ENCODE measurements at places on chromosomes 3 and 15.

DNA sequence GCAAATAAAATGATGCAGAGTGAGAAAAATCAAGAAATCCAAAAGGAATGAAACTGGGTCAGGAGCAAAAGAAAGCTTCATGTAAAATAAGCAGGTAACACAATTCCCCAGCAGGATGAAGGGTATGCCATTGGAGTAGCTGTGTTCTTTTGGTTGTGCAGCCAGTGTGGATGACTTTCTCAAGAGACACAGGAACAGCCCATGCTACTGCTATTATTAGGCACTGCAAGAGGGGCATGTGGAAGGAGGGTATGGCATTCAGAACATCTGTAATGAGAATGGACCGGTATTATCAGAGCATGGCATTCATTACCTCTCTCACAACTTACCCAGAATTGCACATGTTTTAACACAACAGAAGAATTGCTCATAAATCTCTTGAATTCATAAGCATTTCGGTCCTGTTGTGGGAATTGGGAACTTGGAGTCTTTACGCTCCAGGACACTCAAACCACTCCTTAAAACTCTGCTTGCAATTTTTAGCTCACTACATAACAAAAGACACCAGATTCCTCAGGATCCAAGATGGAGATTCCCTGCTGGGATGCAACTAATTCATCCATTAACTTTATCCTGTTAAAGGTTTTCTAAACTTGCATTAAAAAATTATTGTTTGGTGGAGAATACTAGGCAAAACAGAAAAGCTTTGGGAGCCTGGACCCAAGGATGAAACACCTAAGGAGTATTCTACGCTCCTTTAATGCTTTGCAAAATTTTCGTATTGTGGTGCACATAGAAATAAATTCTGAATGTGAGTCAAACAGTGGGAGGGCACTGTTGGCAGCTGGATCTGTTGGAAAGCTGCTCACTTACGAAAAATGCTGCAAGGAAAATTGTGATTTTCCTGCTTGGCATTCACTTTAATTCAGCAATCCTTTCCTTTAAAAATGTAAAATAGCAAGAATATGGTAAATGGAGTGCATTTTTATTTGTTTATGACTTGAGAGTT is 34.6 kb upstream of the CDIN1 start:
- DNase-seq = no peak

GRCh38 chr3:143793971-143794370 is 54.3 kb downstream of the SLC9A9 start:
- DNase-seq = no peak

- peak; percentile 24 for DNase-seq
Measured at GRCh38 chr3:72004749-72005292, 219.9 kb upstream of the PROK2 start.

DNA sequence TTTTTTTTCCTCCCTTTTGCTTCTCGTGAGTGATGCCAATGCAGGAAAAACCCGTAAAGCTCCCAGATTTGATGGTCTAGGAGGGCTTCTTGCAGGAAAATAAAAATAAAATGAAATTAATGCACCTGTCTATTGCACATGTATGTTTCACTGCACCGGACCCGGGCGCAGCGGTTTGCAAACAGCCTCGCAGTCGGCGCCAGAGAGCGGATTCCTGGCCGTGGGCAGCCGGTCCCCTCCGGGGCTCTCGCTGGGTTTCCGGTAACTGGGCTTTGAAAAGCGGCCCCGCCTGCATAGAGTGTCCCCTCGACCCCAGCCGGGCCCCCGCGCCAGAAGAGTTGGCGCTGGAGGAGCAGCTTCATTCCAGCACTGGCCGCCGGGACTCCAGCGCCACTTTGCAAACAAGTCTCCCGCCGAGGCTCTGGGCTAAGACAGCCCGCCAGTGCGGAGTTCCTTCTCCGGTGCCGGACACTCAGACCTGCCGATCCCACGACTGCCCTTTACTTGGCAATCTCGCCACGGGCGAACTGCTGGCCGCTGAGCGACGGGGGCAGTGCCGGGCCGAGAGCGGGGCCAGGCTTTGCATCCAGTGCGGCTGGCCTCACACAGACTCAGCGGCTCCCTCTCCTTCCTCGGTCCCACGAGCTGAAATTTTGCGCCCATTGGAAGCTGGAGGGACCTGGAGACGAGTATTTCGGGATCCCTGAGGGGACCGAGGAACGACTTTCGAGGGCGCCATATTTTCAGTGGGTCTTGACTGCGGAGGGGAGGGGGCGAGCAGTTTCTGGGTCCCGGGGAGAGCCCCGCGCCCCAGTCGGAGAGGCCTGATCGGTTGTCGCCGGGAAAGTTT is 225.9 kb upstream of the C2CD4B start:
- peak; percentile 59 for DNase-seq

GRCh38 chr15:90959894-90960293 is 5.2 kb downstream of the RCCD1 start:
- no peak for DNase-seq

- DNase-seq = no peak
Measured at GRCh38 chr15:88982304-88982945, 69.2 kb upstream of the MFGE8 start.

- DNase-seq = no peak
Measured at GRCh38 chr3:143375698-143376097, 256.1 kb downstream of the CHST2 start.
